ENCODE measurements at places on chromosomes 12 and 14.

DNA sequence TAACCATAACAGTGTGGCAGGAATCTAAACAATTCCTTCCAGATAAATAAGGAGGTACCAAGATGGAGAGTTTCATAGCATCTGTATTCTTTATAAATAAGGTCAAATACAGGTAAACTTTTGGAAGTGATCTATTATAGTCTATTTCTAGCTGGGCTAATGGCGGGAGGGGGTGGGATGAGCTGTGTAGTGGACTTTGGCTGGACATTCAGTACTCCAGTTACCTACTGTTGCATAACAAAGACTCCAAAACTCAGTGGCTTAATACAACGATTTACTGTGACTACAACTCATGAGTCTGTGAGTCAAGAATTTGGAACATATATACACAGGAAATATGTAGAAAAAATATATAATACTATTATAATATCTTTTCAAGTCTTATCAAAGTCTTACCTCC, 496.1 kb downstream of the BCL11B start:
- no peak for DNase-seq

- DNase-seq: no peak
Observed at GRCh38 chr12:30701056-30701455, 5.4 kb upstream of the IPO8 start.

GRCh38 chr12:118637767-118638370, 261.5 kb downstream of the SUDS3 start:
- no peak for DNase-seq

DNA sequence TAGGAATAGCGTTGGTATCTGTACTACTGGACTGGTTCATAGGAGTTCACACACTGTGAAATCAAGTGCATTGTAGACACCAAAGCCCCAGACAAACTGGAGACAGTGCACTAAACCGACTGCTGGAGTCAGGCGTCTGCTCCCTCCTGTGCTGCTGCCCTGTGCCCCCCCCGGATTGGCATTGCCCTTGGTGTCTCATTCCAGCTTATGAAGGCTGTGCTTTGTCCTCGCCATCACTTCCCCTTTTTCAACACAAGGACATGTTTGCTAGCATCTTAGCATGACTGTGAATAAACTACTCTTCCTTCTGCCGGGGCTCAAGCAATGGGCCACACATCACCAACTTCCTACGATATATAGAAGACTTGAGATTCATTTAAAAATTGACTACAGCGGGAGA, 84.0 kb downstream of the TMCC3 start:
- DNase-seq: no peak

DNA sequence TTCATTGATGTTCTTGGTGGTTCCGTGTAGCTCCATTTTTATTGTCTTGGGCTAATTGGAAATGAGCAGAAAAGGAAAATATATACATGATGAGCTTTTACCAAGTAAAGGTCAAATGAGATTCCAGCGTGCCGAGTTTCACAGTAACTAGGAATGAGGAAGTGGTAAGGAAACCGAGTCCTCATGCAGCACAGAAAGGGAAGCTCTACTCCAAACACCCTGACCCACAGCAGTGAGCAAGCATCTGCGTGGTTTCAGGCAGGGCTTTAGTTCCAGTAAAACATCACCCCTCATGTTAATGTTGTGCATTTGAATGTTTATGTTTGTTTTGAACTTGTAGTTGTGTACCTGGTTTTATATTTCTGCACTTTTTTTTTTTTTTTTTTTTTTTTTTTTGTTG, 208.0 kb downstream of the SLC41A2 start:
- DNase-seq: no peak

DNA sequence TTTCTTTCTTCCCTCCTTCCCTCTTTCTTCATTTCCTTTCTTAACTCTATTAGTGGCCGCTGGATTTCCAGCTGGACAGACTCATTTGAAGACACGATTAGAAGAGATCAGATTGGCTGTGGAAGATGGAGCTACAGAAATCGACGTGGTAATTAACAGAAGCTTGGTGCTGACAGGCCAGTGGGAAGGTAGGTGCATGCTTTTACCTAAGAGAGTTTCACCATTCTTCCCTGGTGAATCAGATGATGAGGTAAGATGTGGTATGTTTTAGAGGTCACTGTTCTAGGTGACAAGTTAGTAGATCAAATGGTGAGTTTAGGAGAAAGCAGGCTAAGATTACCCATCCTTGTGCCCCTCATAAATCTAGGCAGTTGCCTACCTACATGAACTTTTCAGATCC, 51.6 kb downstream of the DERA start:
- DNase-seq: no peak
